ENCODE measurements at places on chromosomes 1 and 21. TPM values are rescaled to one million over a fixed set of nuclear protein-coding genes. Genes with fewer than 3 reads are reported as not detected.

The SLC66A1 gene
- total RNA-seq, result 26.4 TPM

The SLC44A5 gene
- total RNA-seq, result 2.8 TPM

The LCE1C gene
- total RNA-seq, result not detected

GRCh38 chr1:172162236-172162635 is 258.2 kb upstream of the C1orf105 start:
- DNase-seq, result no peak

- DNase-seq, result no peak
These were observed 17.1 kb downstream of the OLIG2 start for GRCh38 chr21:33042812-33043211.

GRCh38 chr21:34690793-34691175 is 22.0 kb downstream of the CLIC6 start:
- DNase-seq, result no peak

- DNase-seq, result no peak
These were observed 6.1 kb upstream of the C4BPA start for GRCh38 chr1:207097871-207098324.

The CR1 gene
- total RNA-seq, result 40.0 TPM

- no peak for DNase-seq
These were observed 9.6 kb upstream of the AMY2B start for GRCh38 chr1:103561643-103562395.

The FMO2 gene
- not detected for total RNA-seq

DNA sequence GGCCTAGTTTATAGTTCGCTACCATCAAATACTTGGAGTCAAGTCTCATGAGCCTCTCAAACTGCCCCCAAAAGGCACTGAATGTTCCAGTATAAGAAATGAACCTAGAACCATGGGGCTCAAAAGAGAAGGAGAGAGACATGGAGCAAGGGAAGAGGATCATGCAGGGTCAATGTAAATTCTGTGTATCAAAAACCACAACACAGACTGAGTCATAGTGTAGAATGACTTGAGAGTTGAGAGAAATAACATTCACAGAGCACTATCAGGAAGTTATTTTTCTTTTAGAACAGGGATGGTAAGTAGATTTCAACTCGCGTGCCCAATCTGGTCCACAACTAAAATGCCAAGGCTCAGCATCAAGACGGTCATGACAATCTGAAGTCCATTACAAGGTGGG is 59.8 kb downstream of the GNG12 start:
- DNase-seq, result no peak

The DAB1 gene
- total RNA-seq, result not detected

GRCh38 chr1:116988908-116989307 is 12.7 kb upstream of the CD101 start:
- DNase-seq, result no peak
